EL (cell line): ENCODE measurements at places on chromosomes 6 and 20.

DNA sequence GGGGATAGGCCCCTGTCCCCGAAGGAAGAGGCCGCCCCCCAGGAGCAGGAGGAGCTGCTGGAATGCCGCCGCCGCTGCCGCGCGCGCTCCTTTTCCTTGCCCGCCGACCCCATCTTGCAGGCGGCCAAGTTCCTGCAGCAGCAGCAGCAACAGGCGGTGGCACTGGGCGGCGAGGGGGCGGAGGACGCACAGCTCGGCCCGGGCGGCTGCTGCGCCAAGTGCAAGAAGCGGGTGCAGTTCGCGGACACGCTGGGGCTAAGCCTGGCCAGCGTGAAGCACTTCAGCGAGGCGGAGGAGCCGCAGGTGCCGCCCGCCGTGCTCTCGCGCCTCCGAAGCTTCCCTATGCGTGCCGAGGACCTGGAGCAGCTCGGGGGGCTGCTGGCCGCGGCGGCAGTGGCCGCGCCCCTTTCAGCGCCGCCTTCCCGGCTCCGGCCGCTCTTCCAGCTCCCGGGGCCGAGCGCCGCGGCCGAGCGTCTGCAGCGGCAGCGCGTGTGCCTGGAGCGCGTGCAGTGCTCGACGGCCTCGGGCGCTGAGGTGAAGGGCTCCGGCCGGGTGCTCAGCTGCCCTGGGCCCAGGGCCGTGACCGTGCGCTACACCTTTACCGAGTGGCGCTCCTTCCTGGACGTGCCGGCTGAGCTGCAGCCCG, 630 bp downstream of the PPP1R3G start:
- DNase-seq: peak; percentile 62

- no peak for DNase-seq
These were observed 50.4 kb downstream of the MTHFD1L start for GRCh38 chr6:150915880-150916265.

DNA sequence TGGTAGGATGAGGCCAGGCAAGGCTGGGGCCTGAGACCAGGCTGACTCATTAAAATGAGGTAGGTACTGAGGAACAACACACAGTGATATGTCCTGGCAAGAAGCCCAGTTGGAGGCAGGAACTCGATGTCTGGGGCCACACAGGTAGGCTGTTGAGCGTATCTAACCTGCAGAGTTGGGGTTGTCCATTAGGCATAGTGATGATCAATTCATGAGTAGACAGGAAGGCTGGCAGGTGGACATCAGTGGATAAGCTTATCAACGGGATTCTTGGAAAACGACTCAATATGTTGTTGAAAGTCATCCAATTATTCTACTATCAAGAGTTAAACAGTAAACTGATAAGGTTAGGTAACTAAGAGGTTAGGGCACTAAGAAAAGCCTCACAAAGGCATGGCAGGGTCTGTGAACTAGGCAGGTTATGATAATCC, 193.2 kb upstream of the COL21A1 start:
- DNase-seq: no peak

GRCh38 chr6:90072501-90072900, 178.2 kb downstream of the GJA10 start:
- DNase-seq: no peak

DNA sequence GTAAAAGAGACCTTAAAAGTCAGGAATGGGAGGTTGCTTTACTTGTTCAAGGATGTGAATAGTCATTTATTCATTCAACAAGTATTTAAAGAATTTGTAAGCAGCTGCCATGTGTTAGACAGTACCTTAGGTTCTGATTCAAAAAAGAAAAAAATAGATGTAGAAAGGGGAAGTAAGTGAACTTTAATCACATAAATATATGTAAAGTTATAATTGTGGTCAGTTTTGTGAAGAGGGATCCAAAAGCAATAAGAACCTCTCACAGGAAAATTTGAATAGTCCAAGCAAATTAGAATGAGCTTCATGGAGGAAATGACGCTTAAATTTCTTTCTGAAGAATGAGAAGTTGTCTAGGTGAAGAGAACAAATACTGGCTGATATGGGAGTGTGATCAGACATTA, 596.1 kb upstream of the CITED2 start:
- peak; percentile 56 for DNase-seq

- DNase-seq: no peak
These were observed 57.1 kb downstream of the CRYBG1 start for GRCh38 chr6:106417572-106418147.

DNA sequence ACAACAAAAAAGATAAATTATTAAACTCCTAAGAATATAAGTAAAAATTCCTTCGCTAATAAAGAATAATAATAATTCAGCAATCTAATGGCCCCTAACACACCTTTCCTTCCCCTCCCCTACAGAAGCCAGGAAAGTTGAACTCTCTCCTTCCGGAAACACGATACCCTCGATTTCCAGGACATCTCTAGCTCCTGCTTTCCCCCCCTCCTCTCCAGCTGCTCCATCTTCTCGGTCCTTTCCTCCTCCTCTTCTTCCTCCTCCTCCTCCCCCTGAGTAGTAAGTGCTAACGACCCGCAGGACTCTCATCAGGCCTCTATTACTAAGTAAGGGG, 603 bp downstream of the TASP1 start:
- peak; percentile 38 for DNase-seq

- no peak for DNase-seq
These were observed 24.4 kb downstream of the CEP250 start for GRCh38 chr20:35479798-35480197.

- DNase-seq: no peak
These were observed 66.4 kb upstream of the STMND1 start for GRCh38 chr6:17035257-17036064.
